ENCODE measurements at places on chromosomes 12 and 14.

GRCh38 chr12:12946686-12947355 lies 5.1 kb downstream of the GPRC5D start:
- peak; percentile 24 for DNase-seq

GRCh38 chr14:23380197-23380914 lies 3.5 kb downstream of the CMTM5 start:
- DNase-seq, result no peak

GRCh38 chr12:54360717-54361456 lies 3.4 kb downstream of the GPR84 start:
- DNase-seq, result peak; percentile 72

DNA sequence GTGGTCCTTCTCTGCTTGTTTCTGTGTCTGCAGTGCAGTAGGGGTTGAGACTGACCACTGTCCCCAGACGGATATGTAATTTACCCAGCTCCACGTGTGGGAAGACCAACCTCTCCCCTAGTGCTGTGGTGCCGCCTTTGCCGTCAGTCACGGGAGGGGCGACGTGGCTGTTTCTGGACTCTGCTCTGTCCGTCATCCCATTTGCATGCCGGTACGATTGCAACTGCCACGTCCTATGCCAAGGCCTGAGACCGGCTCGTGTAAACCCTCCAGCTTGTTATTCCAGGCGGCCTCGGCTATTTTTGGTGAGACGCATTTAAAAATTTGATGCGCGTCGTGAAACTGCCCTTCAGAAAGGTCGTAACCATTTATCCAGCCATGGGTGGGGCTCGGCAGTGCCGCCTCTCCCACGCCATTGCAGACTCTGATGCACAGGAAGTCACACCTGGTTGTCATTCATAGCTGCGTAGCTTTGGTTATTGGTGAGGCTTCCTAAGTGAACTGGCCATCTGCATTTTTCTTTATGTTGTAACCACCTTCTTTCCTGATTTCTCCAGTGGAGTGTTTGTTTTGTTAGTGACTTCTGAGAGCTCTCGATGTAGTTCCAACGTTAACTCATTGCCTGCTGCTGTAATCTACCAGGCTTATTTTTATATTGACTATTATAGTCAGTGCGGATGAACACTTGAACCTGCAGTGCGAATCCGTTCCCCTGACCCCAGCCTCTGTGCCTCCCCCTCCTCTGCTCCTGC lies 75.1 kb downstream of the ADGRD1 start:
- DNase-seq, result no peak

DNA sequence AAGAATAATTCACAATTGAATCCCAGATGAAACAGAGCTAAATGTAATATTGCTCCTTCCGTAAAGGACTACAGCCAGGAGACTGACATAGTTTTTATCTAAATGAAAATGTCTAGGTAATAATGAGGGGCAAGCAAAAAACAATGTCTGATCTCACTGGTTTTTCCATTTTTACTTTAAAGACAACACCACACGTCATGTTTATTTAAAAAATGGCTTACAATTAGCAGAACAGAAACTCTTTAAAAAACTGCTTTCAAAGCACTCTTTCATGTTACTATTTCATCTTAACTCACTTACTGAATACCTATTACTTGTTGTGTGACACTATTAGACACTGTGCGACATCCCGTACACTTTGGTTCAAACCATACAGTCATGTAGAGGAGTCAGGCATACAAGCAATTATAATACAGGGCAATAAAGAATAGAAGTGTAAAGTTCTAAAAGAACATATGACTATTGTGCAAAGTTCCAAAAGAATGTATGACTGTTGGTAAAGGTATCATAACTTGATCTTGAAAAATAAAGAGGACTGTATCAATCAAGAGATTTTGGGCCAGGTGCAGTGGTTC lies 9.1 kb downstream of the BTBD7 start:
- DNase-seq, result no peak

DNA sequence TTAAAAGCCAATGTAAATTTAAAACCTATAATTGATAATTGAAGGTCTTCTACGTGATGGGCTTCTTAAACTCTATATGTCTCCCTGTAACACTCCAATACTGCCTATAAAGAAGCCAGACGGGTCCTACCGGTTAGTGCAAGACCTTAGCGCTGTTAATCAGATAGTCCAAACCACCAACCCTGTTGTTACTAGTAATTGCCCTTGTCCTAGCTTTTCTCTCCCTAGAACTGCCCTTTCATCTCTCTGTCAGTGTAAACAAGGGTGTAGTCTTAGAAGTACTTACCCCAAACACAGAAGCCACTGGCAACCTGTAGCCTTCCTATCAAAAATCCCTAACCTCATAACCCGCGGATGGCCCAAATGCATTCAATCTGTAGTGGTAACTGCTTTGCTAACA lies 243.0 kb upstream of the DIO3 start:
- no peak for DNase-seq

DNA sequence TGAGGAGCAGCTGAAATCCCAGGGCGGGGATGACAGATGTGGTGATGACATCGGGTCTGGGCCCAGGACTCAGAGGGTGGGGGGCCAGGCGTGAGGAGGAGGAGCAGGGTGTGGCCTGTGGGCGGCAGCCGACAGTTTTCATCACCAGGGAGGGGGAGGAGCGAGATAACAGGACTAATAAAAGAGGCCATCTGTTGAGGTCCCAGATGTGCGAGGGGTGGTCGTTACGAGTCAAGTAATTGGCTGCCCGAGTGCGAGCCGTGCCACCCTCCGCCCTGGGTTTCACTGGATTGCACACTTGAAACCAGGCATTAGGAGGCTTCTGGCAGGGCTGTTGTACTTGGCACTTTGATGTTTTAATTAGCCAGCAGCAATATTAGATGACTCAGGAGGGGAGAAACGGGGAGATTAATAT lies 67.2 kb downstream of the NOS1 start:
- DNase-seq, result no peak

DNA sequence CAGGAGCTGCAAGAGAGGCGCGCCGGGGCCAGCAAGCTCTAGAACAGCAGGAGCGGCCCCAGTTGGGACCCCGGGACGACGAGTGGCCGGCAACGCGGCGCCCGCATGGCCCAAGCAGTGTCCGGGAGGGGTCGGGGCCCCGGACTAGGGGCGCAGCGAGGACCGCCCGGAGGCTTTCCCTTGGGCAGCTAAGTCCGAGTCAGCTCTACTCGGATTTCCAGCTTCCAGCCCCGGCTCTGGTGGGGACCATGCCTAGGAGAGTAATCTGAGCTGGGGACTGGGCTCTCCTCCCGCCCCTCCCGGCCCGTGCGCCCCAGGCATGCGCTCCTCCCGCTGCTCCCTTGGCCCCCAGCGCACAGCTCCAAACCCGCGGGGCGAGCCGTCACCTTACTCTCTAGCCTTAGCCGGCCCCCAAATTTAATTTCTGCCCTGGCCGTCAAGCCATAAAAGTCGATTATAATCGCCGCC lies 41.6 kb upstream of the CAPRIN2 start:
- DNase-seq, result peak; percentile 64

GRCh38 chr12:106226884-106227640 lies 20.8 kb downstream of the CKAP4 start:
- DNase-seq, result peak; percentile 65

- DNase-seq, result no peak
Measured at GRCh38 chr14:69387311-69387710, 10.8 kb downstream of the ERH start.

GRCh38 chr12:14650789-14651188 lies 45.6 kb downstream of the GUCY2C start:
- DNase-seq, result no peak

GRCh38 chr14:86672080-86672479 lies 1142.1 kb downstream of the FLRT2 start:
- DNase-seq, result no peak

- peak; percentile 59 for DNase-seq
Measured at GRCh38 chr12:119544765-119545625, 48.6 kb upstream of the TMEM233 start.

GRCh38 chr12:49987625-49988303 lies 15.0 kb downstream of the AQP6 start:
- DNase-seq, result no peak

- DNase-seq, result no peak
Measured at GRCh38 chr12:112792743-112793142, 1.2 kb downstream of the RPH3A start.

GRCh38 chr12:82723093-82723492 lies 36.4 kb downstream of the TMTC2 start:
- DNase-seq, result no peak

GRCh38 chr14:23556700-23557440 lies 799 bp downstream of the THTPA start:
- peak; percentile 19 for DNase-seq

DNA sequence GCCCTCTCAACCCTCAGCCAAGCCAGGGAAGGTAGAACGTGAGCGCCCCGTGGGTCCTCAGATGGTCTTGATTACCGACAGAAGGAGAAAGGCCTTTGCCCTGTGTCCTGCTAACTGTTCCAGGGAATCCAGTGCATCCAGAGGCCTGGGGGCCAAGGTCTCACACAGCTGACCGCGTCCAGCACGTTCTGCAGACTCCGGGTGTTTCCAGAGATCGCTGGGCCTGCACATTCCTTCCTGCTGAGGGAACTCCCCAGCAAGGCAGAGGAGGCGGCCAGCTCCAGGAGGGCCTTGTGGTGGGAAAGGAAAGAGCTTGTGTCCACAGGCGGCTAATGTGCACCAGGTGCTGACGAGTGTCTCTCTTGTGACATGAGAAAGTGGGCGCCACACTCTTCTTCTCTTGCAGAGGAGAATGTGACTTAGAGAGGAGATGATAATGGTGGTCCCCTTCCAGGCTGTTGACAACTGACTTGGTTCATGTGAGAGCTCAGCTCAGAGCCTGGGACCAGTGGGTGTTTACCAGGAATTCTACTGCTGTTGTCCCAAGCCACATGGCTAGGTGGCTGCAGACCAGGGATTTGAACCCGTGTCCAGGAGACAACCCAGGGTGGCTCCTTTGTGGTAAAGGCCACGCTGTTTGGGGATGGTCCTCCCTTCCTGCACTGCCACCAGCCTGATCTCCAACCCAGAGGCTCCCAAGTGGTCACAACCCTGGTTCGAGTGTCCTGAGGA lies 46.8 kb upstream of the DLK1 start:
- peak; percentile 91 for DNase-seq

- peak; percentile 73 for DNase-seq
Measured at GRCh38 chr14:56333359-56334292, 215.4 kb downstream of the PELI2 start.

DNA sequence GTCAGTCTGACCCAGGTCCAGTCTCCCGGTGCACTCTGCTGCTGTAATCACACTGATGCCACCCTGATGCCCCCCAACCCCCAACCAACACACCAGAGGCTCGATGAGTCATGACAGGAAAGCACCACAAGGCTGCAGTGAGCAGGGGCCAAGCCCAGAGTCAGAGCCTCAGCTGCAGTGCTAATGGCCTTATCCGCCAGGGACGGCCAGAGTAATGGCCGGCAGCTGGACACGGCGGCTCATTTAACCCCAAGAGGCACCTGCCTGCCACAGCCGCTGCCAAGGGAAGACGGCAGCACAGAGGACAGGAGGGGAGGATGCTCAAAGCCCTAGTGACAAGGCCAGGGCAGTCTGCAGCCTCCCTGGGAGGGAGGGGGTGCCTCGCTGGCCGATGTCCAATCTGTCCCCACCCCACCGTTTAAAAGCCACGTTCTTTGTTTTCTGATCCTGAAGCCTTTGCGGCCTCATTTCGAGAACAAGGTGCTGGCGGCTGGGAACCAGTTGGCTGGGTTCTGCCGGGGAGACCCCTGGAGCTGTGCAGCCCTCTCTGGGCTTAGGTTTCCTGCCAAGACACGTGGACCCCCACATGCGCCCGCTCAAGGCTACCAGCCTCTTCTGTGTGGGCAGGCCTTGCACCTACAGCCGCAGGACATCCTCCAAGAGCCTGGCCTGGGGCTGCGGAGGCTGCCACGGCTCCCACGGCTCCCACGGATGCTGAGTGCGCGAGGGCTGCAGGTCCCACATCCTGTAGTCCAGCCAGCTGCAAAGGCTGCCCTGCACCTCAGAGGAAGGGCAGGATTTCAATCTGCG lies 13.1 kb downstream of the CCDC85C start:
- DNase-seq, result peak; percentile 75

- DNase-seq, result no peak
Measured at GRCh38 chr14:71308671-71309070, 401.4 kb downstream of the PCNX1 start.

DNA sequence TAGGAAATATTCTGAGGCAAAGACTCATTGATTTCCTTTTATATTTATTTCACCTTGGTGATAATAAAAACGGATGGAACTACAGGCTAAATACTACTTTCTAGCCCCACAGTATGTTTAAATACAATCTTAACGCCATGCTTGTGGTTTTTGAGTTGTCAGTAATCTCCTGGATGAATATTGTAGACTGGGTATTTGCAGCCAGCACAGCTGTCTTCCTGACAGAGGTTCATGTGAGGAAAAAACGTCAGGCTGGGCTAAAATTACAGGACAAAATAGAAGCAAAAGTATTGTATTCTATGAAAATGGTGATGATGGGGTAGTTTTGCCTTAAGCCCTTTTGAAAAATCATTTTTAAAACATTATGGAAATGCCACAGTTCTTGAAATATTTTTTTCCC lies 140.9 kb downstream of the CCDC91 start:
- DNase-seq, result no peak

DNA sequence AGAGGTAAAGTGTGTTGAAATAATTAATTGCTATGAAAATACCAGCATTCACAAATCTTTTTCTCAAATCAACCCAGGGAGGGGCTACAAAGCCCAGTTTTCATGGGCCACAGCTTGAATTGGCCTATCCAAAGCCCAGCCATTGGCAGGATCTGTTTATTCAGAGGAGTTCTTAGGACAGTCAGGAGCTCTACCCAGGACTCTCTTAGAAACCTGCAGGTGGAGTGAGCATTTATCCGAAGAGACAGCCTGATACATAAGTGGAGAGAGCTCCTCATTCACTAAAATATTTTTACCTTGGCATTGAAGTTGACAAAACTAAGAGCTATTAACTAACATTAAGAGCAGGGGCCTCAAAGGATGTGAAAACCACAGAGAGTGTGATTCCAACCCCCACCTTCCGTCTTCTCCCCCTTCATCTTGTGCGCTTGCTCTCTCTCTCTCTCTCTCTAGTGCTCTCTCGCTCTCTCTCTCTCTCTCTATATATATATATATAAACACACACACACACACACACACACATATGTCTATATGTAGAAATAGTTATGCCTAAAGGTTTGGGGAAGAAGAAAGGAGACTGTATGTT lies 315.5 kb downstream of the SNAPC1 start:
- DNase-seq, result no peak

DNA sequence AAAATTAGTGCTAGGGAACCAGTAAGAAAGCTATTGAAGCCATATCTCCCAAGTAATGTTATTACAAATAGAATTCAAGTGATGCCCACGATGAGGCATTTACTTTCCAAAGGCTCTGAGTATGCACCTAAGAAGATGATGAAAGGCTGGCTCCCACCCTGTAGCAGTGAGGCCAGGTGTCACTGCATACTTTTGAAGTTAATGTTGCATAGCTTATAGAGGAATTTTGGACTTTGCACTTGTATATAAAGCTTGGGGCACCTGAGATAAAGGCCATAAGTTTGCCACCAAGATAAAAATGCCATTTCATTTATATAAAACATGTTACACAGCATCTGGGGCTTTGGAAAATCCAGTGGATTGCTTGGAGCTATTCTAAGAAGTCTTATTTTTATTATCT lies 96.2 kb downstream of the PTPRB start:
- no peak for DNase-seq
